Cortex of kidney (tissue), 1 donor: ENCODE measurements at places on chromosomes 12 and 14.

GRCh38 chr12:116759783-116760621, 21.9 kb downstream of the RNFT2 start:
- DNase-seq = no peak

GRCh38 chr14:104356738-104357688, 218.6 kb downstream of the KIF26A start:
- DNase-seq = no peak

DNA sequence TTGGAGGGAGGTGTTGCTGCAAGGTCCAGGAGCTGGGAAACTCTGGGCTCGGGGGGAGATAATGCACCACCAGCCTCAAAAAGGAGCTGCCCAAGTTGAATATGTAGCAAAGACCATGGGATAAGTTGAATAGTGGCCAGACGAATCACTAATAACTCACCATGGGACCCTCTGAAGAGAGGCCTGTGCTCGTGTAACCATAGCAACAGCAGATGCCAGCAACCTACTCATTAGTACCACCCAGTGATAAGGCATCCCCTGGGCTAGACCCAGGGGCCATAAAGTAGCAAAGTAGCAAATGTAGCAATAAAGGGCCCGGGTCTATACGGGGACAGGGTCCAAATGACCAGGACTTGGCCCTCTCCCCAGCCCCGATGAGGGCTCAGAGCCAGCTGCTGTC, 328.0 kb downstream of the DPF3 start:
- DNase-seq = no peak

- DNase-seq = no peak
These were observed 11.2 kb upstream of the PXN start for GRCh38 chr12:120276734-120277133.

DNA sequence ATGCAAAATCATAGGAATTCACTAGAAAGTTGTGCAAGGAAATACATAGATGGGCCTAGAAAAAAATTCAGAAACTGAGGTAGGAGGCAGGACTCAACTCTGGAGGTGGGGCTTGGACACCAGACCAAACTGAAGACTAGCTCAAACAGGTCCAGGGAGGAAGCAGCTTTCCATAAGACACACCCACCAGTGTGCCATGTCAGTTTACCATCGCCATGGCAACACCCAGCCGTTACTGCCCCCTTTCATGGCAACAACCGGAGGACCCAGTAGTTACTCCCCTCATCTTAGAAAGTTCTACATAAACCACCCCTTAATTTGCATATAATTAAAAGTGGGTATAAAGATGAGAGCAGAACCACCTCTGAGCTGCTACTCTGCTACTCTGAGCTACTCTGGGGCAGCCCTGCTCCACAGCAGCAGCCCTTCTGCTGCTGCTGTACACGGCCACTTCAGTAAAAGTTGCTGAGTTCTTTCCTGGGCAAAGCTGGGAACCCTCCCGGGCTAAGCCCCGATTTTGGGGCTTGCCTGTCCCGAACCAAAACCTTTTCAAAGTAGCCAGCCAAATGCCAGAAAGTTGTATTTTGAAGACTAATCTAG, 30.8 kb upstream of the NINJ2 start:
- no peak for DNase-seq

DNA sequence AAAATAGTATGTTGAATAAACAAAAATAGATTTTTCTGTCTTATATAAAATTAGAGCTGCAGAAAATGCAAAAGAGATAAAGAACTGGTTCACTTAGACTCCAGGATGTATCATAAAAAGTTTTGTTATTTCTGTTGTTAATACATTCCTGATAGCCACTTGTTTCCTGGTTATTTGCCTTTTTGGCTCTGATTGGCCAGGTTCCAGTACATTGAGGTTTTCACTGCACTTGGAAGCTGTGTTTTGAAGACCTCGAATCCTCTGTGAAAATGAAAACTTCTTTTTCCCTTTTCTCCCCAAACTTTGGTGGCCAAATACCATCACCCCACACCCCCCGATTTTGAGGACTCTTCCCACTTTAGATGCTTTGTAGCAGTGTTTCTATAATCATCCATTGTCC, 525.3 kb downstream of the MED13L start:
- DNase-seq = no peak

GRCh38 chr14:95758331-95758730, 44.4 kb upstream of the TCL1A start:
- DNase-seq = no peak

DNA sequence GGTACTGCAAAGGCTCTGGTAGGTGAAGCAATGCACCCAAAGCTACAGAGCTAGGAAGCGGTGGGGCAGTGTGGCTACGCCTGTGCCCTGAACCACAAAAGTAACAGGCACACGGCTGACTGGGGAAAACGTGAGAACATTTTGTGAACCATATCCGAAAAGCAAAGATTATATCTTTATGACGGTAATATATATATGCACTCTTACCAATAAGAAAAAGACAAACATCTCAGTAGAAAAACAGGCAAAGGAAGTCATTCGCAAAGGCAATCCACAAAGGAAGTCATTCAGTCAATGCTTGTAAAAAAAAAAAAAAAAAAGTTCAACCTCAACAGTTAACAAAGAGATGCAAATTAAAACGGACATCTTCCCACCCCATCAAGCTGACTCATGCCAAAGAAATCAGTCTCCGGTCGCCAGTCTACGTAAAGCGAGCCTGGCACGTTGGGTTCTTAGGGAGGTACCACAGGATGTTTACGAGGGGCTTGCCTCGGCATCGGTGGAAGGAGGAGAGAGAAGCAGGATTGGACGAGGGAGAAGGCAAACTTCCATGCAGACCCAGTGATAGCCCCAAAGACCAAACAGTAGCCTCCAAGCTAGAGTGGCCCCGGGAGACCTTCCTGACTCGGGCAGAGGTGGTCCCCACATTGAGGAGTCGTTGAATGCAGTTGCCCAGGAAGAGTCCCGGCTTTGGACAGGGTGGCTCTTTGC, 39.4 kb upstream of the PPP2R5C start:
- no peak for DNase-seq

DNA sequence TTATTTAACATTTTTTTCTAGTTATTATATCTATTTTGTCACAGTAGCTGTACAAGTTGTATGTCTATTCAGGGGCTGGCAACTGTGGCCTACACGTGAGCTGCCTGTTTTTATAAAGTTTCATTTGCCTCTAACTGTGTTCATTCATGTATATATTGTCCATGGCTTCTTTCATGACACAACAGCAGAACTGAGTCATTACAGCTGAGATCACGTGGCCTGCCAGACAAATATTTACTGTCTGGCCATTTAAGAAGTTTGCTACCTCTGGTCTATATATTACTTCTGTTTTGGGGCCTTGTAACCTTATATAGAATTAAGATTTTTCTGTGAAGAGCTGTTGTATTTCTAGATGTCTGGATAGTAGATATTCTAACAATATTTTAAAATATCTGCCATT, 37.9 kb downstream of the KIAA0586 start:
- DNase-seq = no peak

GRCh38 chr14:59253527-59253926, 65.1 kb downstream of the DAAM1 start:
- DNase-seq = no peak

DNA sequence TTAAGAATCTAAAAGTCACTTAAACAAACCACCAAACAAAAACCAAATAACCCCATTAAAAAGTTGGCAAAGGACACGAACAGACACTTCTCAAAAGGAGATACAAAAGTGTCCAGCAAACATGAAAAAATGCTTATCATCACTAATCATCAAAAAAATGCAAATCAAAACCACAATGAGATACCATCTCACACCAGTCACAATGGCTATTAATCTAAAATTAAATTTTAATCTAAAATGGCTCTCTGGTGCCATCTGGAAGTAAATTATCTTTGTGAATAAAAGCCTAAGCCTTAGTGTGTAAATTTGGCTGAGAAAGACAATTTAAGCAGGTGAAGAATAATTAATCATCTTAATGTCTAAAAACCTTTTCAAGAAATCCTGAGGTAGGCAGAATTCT, 204.5 kb upstream of the PPFIA2 start:
- no peak for DNase-seq

GRCh38 chr12:104866291-104866690, 91.8 kb downstream of the SLC41A2 start:
- DNase-seq = no peak

DNA sequence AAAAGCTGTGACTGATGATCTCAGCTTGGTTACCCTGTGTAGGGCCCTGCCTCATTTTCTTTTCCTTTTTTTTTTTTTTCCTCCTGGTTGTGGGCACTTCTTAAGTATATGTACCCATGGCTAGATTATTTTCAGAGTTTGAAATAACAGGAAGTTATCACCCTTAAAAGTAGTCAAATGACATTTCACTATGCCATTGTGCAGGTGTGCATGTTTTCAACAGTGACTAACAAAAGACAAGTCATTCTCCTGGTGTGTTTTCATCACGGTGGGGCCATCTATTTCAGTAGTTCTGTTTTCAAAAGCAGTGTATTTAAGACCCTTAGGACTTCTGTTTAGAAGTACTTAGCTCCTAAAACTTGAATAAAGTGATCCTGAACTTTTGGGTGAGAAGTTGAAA, 15.0 kb downstream of the GABARAPL1 start:
- no peak for DNase-seq

DNA sequence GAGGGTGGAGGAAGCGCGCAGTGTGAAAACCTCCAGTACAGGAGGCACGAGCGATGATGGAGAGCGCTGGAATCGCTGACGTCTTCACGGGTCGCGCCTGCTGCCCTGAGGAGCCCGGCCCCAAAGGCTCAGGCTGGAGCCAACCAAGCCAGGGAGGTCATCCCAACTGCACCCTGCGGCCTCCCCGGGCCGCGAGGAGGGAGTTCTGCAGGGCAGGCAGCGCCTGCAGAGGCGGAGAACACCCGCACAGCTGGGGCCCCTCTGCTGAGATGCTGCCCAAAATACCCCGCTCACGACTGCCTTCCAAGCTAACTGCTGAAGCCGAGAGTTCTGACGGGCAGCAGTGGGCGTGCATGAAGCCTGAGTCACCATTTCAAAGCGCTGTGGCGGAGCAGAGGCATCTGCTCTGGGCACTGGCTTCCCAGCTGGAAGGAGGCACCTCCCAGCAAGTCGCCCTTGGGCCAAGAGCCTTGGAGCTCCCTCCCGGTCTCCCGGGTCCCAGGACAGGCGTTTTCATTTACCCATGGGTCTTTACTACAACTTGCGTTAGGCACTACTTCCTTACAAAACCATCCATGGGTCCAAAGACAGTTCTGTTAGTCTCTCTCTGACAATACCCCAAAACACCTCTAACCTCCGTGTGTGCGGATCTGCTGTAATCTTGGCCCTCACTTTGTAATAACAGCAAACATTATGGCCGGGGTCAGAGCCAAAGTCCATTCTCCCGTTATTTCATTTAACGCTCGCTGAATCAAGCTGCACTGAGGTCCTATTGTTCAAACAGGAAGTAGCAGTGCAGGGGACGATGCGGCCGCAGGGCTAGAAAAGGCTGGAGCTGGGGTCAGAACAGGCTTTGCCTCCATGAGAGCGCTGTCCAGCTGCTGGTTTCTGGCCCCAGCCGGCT, 60.1 kb upstream of the RIMBP2 start:
- DNase-seq = no peak

- no peak for DNase-seq
These were observed 2.0 kb upstream of the MDM1 start for GRCh38 chr12:68334132-68334531.

DNA sequence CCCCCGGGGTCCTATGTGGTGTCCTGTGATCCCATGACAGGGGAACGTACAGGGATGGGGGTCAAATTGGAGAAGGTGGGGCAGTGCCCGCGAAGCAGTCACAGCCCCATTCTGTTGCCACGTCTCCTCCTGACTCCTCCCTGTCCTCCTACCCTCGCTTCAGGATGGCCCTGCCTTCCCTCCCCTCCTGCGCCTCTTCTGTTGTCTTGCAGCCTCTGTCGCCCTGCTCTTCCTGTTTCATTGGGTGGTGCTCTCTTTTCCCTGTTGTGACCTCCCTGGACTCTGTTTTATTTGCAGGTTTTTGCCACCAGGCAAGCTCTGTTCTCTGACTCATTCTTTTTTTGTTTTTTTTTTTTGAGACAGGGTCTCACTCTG, 18.7 kb downstream of the CABP1 start:
- no peak for DNase-seq

DNA sequence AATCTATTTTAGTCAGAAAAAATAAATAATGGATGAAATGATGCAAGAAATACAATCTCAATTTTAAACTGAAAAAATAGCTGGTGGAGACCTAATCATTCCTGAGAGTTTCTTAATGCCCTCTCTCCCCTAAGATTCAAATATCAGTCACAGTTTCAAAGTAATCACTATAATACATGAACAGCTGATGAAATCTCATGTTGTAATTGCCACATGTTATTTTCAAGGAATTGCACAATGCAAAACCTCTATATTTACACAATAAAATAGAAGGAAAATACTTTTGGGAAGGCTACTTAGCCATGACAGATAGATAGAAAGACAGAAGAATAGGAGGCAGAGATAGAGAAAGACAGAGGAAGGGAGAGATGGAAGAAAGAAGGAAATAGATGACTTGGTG, 18.2 kb downstream of the IFNG-AS1 start:
- no peak for DNase-seq

GRCh38 chr12:22722081-22722480, 97.1 kb downstream of the ETNK1 start:
- DNase-seq = no peak

DNA sequence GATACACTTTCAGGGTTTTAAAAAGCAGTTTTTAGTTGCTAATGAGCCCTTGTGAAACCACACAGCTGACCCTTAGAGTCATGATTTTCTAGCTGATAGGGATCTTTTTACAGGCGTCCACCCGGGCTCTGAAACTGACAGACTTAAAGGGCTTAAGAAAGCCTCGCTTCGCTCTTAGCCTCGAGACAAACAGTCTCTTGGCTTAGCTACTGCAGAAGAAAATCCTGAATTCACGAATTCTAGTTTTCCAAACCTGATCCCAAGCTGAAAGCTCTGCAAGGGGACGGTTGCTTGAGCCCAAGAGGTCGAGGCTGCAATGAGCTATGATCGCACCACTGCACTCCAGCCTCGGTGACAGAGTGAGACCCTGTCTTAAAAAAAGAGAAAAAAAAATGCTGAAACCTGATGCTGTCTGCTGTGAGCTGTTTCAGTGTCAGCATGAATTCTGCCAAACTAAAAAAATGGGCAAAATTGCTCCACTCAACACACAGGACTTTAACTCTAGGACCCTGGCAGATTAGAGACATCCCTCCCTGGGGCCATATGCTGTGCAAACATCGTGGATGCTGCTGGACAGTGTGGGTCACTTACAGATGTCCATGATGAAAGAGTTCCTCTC, 3.1 kb upstream of the HPD start:
- DNase-seq = no peak

DNA sequence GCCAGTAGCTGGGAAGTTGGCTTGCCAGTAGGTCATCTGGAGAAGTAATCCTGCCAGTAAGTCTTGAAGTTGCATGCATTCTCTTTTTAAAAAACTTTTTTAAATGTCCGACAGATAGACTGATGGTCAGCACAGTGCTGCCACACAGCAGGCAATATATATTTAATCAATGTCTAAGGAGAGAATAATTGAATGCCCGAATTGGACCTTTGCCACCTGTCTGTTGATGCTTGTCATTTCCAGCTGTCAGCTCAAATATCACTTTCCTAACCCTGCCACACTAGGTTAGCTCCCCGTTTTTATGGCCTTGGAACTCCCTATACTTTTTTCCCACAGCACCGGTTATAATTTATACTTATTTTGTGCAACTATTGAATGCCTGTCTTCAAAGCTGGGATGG, 2.1 kb upstream of the SLC15A4 start:
- DNase-seq = no peak
